RPMI7951 (cell line): ENCODE measurements at places on chromosomes 5 and 9. TPM values are rescaled to one million over a fixed set of nuclear protein-coding genes. Genes with fewer than 3 reads are reported as not detected.

SNCAIP gene
- not detected in 2 replicates for total RNA-seq

CCIN gene
- total RNA-seq: 0.24 and 0.59 TPM in 2 replicates

SUSD3 gene
- 0.72 TPM in 1 of 2 replicates, not detected in the other for total RNA-seq

FOXD4 gene
- total RNA-seq: not detected in 2 replicates

ZNF462 gene
- 10.0 and 14.2 TPM in 2 replicates for total RNA-seq

ZNF474 gene
- total RNA-seq: 0.24 and 0.39 TPM in 2 replicates

POC5 gene
- total RNA-seq: 25.1 and 35.0 TPM in 2 replicates

F2R gene
- total RNA-seq: 130 and 137 TPM in 2 replicates

FBP2 gene
- total RNA-seq: not detected in 2 replicates

CDX1 gene
- 0.24 and 0.98 TPM in 2 replicates for total RNA-seq

SHISAL2B gene
- total RNA-seq: not detected in 2 replicates

SLC34A1 gene
- not detected in 2 replicates for total RNA-seq

DNA sequence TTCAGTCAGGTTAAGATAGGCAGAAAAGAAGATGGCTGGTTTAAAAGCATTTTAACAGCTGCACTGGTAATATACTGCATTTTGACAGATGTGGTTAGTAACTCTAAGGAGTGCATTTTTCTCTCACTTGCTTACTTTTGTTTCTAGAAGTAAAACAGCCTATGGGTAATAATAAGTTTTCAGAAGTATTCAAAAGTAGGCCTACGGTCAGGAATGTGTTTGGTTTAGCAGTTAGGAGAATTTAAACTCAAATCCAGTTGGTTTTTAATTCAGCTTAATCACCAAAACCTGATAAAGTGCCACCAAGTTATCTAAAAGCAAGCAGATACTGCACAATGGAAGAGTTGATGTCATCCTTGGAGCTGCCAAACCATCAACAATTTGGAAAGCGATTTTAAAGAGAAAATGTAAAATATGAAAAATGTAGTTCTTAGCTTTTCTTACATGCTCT lies 160.3 kb downstream of the ARSB start:
- no peak for DNase-seq

GRCh38 chr9:120327322-120327721 lies 252.6 kb downstream of the CDK5RAP2 start:
- DNase-seq: no peak

DNA sequence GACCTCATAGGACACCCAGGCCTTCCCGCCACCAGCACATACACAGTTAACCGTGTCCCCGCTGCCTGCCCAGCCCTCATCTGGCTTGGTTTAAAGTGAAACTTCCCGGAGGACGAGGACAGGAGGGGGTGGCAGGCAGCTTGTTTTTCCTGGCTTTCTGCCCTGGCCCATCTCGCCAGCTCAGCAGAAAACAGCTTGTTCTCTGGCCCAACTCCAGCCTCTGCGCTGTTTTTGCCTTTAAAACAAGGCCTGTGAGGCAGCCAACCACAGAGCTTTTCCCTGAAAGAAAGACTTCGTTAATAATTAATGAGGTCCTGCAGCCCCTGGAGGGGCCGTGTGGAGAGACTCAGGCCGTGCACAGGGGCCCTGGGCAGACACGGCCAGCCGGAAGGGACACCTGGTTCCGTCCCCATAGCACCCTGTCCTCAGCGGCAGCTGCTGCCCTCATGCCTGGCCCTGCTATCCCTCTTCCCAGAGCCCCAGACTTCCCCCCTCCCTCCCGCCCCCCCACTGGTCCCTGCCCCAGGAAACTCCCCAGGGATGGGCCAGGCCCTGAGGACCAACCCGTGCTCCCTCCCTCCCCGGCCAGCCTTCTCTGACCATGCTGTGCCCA lies 108.7 kb downstream of the RXRA start:
- DNase-seq: peak; percentile 93

DNA sequence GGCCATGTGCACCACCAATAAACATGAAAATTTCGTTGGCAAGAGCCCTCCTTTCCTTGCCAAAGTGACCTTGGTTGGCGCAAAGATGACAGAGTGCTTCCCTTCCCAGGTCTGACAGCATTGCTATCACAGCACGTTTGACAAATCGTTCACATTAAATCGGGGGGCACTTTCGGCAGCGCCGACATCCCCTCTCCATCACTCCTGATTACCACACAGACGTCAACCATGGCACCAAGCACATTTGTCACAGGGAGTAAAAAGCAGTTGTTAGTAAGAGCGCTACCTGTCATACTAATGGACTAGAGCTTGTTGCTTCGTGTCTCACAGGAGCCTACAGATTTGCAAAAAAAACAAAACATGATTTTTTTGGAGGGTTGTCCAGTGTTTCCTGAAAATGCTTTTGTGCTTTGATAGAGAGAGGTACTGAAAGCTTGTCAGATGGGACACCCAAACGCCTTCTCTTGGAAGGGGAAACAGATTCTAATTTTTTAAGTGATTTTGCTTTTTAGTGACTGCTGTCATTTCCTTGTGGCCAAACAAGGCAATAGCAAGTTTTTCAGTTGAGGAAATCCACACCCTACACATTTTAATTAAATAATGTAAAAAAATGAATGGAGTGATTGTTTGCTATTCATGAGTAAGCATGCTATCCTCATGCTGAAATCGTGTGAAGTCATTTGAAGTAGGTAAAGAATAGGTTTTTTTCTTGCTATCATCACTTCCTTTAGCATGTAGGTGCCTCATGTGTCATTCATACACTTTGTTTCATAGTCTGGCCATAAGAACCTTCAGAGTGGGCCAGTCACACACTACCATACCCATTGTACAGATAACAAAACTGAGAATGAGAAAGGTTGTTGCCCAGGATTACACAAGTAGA lies 682.8 kb upstream of the WWC1 start:
- DNase-seq: no peak

- no peak for DNase-seq
Observed at GRCh38 chr5:20109326-20109725, 121.3 kb upstream of the CDH18 start.

DNA sequence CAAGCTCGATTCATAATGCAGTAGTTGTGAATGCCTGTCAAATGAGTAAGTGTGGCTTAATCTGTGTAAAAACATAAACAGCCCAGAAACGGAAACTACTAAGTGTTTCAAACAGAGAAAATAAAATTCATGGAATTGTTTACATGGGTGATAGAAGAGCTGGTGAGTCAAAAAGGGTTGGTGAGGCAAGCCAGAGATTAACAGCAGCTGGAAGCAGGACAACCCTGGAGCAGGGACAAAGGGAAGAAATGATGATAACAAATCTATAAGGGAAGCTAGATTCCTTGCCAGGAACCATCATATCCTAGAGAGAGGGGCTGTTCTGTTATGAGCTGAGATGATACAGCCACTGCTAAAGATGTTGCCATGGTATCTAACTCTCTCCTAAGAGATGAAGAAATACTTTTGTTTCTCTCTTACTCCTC lies 18.0 kb upstream of the PRR16 start:
- peak; percentile 74 for DNase-seq

- DNase-seq: no peak
Observed at GRCh38 chr9:114913217-114913616, 17.2 kb downstream of the TNFSF8 start.

- DNase-seq: no peak
Observed at GRCh38 chr9:129996161-129996830, 46.7 kb downstream of the FNBP1 start.

DNA sequence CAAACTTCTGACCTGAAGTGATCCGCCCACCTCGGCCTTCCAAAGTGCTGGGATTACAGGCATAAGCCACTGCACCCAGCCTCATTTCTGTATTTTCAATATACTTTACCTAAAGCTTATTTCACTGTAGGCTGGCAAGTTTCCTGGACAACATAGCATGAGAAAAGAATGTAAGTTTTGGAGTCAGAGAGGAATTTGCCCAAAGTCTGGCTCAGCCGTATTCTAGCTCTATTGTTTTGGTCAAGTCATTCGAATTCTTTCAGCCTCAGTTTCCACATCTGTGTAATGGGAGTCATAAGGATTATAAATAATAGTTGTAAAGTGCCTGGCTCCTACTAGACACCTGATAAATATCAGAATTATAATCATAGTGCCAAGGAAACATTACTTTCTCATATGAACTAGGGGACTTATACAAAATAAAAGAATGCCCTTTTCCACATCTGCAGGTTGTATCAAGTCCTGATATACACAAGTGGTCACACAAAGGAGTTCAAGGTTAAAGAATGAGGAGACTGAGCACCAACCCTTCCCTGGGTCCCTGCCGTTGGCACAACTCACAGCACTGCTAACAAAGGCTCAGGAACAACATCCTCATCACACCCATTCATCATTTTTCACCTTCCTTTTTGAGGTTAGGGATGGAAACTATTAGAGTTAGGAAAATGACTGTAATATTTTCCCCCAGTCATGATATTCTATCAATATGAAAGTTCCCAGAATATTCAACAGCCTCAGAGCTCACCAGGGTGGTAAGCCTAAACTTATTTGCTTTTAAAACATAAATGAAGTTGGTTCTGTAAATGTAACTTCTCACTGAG lies 34.6 kb upstream of the RAI14 start:
- DNase-seq: no peak

- DNase-seq: no peak
Observed at GRCh38 chr9:101840694-101841188, 102.3 kb upstream of the GRIN3A start.

GRCh38 chr5:10354048-10354872 lies 765 bp downstream of the MARCHF6 start:
- peak; percentile 41 for DNase-seq

DNA sequence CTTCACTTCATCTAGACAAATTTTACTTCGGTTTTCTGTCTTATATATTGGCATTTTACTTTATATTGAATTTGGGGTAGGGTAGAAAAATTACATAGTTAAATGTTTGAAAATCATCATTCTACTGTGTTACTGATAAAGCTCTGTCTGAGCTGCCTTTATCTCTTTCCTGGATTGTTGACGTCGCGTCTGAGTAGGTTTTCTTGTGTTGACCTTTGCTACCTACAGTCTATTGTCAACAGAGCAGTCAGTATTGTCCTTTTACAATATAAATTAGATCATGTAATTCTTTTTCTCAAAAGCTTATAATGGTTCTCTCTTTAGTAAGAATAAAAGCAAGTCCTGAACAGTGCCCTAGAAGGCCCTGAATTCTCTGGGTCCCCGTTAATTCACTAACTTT lies 128.2 kb downstream of the HACD4 start:
- DNase-seq: no peak

- DNase-seq: peak; percentile 36
Observed at GRCh38 chr9:96331236-96331947, 29.4 kb upstream of the HSD17B3 start.

- DNase-seq: no peak
Observed at GRCh38 chr5:6728011-6728794, 15.0 kb downstream of the TENT4A start.

DNA sequence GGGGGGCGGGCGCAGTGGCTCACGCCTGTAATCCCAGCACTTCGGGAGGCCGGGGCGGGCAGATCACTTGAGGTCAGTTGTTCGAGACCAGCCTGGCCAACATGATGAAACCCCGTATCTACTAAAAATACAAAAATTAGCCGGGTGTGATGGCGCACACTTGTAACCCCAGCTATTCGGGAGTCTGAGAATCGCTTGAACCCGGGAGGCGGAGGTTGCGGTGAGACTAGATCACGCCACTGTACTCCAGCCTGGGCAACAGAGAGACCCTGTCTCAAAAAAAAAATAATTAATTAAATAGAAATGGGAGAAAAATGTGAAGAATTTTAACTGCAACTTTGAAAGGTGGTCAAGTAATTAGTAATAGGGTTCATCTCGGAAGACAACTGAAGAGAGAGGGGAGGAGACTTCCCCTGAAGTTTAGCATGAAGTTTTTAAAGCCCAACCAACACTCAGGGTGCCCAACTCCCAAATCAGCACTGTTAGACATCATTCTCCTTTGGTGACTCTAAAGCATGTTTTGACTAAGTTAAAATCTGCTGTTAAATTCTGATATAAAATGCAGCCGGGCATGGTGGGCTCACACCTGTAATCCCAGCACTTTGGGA lies 1.4 kb upstream of the CSNK1A1 start:
- DNase-seq: no peak

DNA sequence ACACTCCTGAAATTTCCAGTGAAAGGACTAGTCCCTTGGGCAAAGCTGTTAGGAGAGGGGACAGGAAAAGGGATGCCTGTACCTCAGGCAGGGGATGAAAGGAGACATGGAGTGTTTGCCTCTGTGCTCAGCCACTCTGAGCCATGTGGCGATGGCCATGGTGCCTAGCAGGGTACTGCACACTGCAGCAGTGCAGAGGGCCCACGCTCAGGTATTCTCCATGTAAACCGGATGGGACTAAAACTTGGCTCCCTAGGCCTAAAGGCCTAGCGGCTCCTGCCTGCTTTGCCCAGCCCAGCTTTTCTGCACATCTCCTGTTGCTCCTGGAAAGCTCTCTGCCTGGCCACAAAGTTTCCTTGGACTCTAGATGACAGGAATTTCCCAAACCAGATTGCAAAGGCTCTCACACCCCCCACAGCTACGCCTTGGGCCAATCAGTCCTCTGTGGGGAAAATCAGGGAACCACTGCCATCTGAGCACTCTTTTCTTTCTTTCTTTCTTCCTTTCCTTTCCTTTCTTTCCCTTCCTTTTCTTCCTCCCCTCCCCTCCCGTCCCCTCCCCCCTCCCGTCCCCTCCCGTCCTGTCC lies 44.3 kb downstream of the HABP4 start:
- DNase-seq: no peak

GRCh38 chr9:85658716-85659115 lies 83.0 kb downstream of the AGTPBP1 start:
- no peak for DNase-seq

- peak; percentile 29 for DNase-seq
Observed at GRCh38 chr9:124869986-124870560, 8.1 kb downstream of the ARPC5L start.

DNA sequence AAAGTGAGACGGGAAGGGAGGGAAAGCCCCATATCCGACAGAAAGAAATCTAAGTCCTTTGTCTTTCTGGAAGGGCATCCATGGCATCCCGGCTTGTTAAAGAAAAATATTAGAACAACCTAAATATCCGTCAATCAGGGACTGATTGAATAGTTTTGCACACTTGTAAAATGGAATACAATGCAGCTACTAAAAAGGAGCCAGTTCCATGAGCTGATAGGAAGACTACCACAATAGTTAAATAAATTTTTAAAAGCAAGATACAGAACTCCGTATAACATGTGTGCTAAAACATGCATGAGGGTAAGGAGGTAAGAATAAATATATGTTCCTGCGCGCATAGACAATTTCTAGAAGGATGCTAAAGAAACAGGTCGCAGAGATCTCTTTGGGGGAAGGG lies 12.8 kb upstream of the GNPDA1 start:
- DNase-seq: no peak

- DNase-seq: peak; percentile 13
Observed at GRCh38 chr5:114319821-114320220, 42.0 kb upstream of the KCNN2 start.

GRCh38 chr5:14226554-14226953 lies 83.4 kb downstream of the TRIO start:
- no peak for DNase-seq

- no peak for DNase-seq
Observed at GRCh38 chr5:172940268-172941066, 18.8 kb upstream of the RPL26L1 start.

DNA sequence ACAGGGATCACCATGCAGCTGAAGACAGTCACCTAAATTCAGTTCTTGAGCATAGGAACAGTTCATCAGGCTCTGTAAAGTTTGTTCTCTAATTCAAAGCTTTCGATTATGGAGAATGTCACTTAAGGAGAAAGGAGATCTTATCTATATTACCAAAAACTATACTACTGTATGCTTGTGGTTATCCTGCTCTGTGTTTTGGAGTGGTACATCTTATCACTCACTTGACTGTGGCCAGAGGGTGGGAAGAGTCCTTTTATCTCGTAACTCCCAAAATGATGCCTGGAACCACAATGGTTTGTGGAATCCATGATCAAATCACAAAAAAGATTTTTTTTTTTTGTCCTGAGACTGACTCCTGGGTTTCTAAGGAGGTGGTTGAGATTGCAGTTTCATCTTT lies 230.7 kb downstream of the COMMD10 start:
- DNase-seq: no peak
